ENCODE measurements at places on chromosomes 6 and 20. TPM values are rescaled to one million over a fixed set of nuclear protein-coding genes. Genes with fewer than 3 reads are reported as not detected.

The ADAM33 gene
- 19.6 TPM for total RNA-seq

The NOTCH4 gene
- 1.4 TPM for total RNA-seq

The EYA2 gene
- total RNA-seq: 1.4 TPM

The KCNK5 gene
- total RNA-seq: not detected

The ULBP1 gene
- 4.3 TPM for total RNA-seq

The SLC22A3 gene
- not detected for total RNA-seq
